Type B pancreatic cell (in vitro differentiated cells): ENCODE measurements at places on chromosomes 13 and 19. TPM values are rescaled to one million over a fixed set of nuclear protein-coding genes. Genes with fewer than 3 reads are reported as not detected.

The SUGT1 gene
- 45.9 and 56.8 TPM in 2 replicates for total RNA-seq

- H3K4me1 ChIP-seq: peaks cover 9% of the 10 kb centered on the region
- H3K27ac ChIP-seq: no peak overlapping the region
- no peak for DNase-seq
- no peak overlapping the region for H3K4me3 ChIP-seq
- no peaks in the 10 kb centered on the region for H3K36me3 ChIP-seq
- peaks cover 5% of the 10 kb centered on the region for H3K27me3 ChIP-seq
Observed at GRCh38 chr13:39528661-39528980, 74.4 kb downstream of the LHFPL6 start.

The UBAC2 gene
- 66.0 and 77.2 TPM in 2 replicates for total RNA-seq

The ADAMTSL5 gene
- 3.4 and 10.6 TPM in 2 replicates for total RNA-seq

The SULT2B1 gene
- 0.77 and 5.3 TPM in 2 replicates for total RNA-seq

The MEIOSIN gene
- total RNA-seq: not detected in 2 replicates

- peaks cover 38% of the 10 kb centered on the region for H3K4me1 ChIP-seq
- H3K4me3 ChIP-seq: no peak overlapping the region
- no peak for DNase-seq
- H3K27me3 ChIP-seq: no peaks in the 10 kb centered on the region
Observed at GRCh38 chr13:51000061-51000460, 90.5 kb downstream of the RNASEH2B start.

The CEACAM16 gene
- total RNA-seq: not detected in 2 replicates

DNA sequence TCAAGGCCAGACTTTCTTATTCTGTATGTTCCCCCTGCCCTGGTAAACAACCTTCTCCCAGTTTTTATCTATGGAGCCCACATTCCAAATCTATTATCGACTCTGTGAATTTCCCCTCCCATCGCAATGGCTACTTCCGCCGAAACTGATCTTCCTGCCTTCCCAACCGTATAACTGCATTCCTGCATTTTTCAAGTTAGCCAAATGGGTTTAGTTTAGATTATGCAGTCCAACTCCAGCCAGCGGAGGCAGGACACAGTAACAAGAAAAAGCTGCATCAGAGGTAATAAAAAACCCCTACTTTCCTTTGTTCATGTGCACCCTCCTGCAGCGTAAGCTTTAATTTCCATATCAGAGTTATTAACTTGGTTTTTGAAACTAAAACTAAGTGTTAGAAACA lies 112.2 kb upstream of the ZNF91 start:
- H3K4me3 ChIP-seq: no peak overlapping the region
- no peaks in the 10 kb centered on the region for H3K27me3 ChIP-seq
- H3K4me1 ChIP-seq: no peaks in the 10 kb centered on the region
- no peak for DNase-seq

- no peak overlapping the region for H3K4me3 ChIP-seq
- H3K27me3 ChIP-seq: peaks cover 42% of the 10 kb centered on the region
- H3K4me1 ChIP-seq: peaks cover 22% of the 10 kb centered on the region
Observed at GRCh38 chr19:53982611-53983010, 8.8 kb upstream of the CACNG6 start.

DNA sequence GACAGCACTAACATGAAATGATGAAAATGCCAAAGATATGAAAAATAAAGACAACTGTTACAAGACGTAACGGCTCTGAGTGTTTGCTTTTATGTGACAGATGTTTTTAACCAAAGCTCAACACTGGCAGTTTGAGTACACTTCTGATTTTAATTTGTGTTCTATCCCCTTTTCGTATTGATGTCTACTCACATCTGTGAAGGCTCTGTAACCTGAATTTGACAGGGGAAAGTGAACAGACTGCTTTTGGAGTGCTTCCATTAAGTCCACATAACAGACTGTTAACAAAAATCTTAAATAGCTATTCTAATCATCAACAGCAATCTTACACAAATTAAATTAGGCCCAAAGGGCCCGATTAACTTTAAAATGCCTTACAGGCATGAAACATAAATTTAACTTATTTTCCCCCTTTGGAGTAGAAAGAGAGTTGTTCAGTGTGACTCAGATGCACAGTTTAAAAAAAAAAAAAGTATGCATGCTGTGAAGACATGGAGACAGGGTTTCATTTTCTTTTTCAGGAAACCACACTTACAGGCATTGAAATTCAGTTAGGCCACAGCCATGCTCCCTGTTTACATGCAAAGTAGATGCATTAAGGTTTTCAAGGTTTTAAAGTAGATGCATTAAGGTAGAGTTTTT lies 16.3 kb upstream of the RNASEH2B start:
- H3K36me3 ChIP-seq: no peaks in the 10 kb centered on the region
- peaks cover 18% of the 10 kb centered on the region for H3K4me1 ChIP-seq
- no peak overlapping the region for H3K27ac ChIP-seq
- DNase-seq: no peak
- H3K27me3 ChIP-seq: no peaks in the 10 kb centered on the region
- H3K4me3 ChIP-seq: no peak overlapping the region

GRCh38 chr13:73704587-73704986 lies 429.6 kb downstream of the KLF12 start:
- H3K27me3 ChIP-seq: no peaks in the 10 kb centered on the region
- peak overlapping the region; percentile 99 for H3K27ac ChIP-seq
- DNase-seq: no peak
- peaks cover 10% of the 10 kb centered on the region for H3K36me3 ChIP-seq
- H3K4me1 ChIP-seq: peaks cover 18% of the 10 kb centered on the region
- peak overlapping the region; percentile 27 for H3K4me3 ChIP-seq

The SLC5A5 gene
- total RNA-seq: 0.75 and 2.3 TPM in 2 replicates

- peaks cover 3% of the 10 kb centered on the region for H3K27me3 ChIP-seq
- peaks cover 17% of the 10 kb centered on the region for H3K4me1 ChIP-seq
- H3K36me3 ChIP-seq: peaks cover 5% of the 10 kb centered on the region
- peak overlapping the region; percentile 64 for H3K4me3 ChIP-seq
- peak overlapping the region; percentile 93 for H3K27ac ChIP-seq
Observed at GRCh38 chr19:14476673-14477401, 1.7 kb upstream of the PTGER1 start.

DNA sequence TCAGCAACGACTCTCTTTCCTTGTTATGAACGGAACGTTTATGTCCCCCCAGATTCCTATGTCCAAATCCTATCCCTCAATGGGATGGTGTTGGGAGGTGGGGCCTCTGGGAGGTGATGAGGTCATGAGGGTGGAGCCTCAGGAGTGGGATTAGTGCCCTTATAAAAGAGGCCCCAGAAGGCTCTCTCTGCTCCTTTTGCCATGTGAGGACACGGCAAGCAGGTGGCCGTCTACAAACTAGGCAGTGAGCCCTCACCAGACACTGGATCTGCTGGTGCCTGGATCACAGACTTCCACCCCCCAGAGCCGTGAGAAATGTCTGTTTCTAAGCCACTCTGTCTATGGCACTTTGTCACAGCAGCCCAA lies 53.2 kb downstream of the EPS15L1 start:
- no peak overlapping the region for H3K4me3 ChIP-seq
- no peak overlapping the region for H3K27ac ChIP-seq
- H3K27me3 ChIP-seq: no peaks in the 10 kb centered on the region
- no peaks in the 10 kb centered on the region for H3K4me1 ChIP-seq
- peaks cover 9% of the 10 kb centered on the region for H3K36me3 ChIP-seq

GRCh38 chr13:106874323-106874722 lies 306.4 kb upstream of the ARGLU1 start:
- H3K27ac ChIP-seq: no peak overlapping the region
- no peak overlapping the region for H3K4me3 ChIP-seq
- H3K27me3 ChIP-seq: no peaks in the 10 kb centered on the region
- no peak for DNase-seq
- H3K36me3 ChIP-seq: no peaks in the 10 kb centered on the region
- peaks cover 3% of the 10 kb centered on the region for H3K4me1 ChIP-seq

DNA sequence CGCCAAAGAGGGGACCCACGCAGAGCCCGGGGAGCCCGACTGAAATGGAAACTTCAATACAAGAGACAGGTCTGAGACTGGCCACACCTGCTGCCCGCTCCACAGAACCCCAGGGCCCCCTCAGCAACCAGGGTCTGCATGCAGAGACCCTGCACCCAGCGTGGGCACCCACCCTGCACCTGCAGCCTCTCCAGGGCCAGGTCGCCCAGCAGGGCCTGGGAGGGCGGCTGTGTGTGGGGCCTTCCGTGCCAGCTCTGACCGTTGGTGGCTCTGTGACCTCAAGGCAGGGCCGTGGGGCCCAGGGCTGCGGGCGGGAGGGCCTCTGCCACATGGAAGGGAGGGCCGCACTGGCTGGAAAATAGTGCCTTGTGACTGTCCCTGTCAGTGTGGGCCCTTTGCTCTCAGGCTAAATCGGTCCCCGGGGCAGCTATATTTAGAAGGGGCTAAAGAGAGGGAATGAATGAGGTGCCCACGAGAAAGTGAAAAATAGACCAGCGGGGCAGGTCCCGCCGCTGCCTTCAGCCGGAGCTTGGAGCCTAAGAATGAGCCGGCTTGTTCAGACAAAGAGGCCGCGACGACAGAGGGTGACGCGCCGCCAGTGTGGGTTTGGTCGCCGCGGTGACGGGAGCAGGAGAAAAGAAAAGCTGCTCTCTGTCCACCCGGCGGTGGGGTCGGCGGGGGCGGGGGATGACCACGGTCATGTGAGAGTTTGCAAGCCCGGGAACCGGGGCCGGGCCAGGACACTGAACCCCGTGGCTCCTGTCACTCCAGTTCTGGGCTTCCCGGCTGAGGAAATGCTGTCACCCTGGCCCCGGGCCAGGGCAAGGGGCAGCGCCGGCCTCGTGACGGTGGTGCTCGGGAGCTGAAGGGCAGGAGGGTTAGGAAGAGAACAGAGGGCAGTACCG lies 70.5 kb downstream of the GADD45B start:
- H3K27ac ChIP-seq: peak overlapping the region; percentile 86
- peak overlapping the region; percentile 49 for H3K4me3 ChIP-seq
- no peak for DNase-seq
- H3K27me3 ChIP-seq: no peaks in the 10 kb centered on the region
- H3K36me3 ChIP-seq: no peaks in the 10 kb centered on the region
- H3K4me1 ChIP-seq: peaks cover 22% of the 10 kb centered on the region

GRCh38 chr13:105660561-105660960 lies 874.9 kb downstream of the EFNB2 start:
- no peaks in the 10 kb centered on the region for H3K36me3 ChIP-seq
- DNase-seq: no peak
- H3K4me3 ChIP-seq: no peak overlapping the region
- H3K27me3 ChIP-seq: peaks cover 19% of the 10 kb centered on the region
- H3K4me1 ChIP-seq: peaks cover 32% of the 10 kb centered on the region
- H3K27ac ChIP-seq: no peak overlapping the region

The BICRA gene
- total RNA-seq: 22.9 and 23.5 TPM in 2 replicates

The GTF2F2 gene
- 17.5 and 21.8 TPM in 2 replicates for total RNA-seq

The ZNF491 gene
- 3.7 and 8.8 TPM in 2 replicates for total RNA-seq

The TOMM40 gene
- 75.1 and 77.8 TPM in 2 replicates for total RNA-seq

DNA sequence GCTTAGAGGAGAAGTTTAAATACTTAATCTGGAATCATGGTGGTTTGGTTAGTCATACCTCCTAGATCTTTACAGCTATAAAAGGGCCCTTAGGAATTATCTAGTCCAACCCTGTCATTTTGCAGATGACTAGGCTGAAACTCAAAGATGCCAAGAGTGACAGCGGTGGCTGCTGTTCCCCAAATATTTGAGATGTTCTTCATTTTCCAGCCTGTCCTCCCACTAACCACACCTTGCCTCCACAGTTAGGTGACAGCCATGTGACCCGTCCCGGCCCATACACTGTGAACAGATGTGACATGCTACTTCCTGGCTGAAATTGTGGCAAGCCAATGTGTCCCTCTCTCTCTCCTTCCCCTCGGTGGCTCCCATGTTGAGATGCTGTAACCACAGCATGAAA lies 225.5 kb upstream of the IPO5 start:
- H3K27ac ChIP-seq: no peak overlapping the region
- H3K4me1 ChIP-seq: no peaks in the 10 kb centered on the region
- H3K27me3 ChIP-seq: no peaks in the 10 kb centered on the region
- no peaks in the 10 kb centered on the region for H3K36me3 ChIP-seq
- H3K4me3 ChIP-seq: no peak overlapping the region
- no peak for DNase-seq

DNA sequence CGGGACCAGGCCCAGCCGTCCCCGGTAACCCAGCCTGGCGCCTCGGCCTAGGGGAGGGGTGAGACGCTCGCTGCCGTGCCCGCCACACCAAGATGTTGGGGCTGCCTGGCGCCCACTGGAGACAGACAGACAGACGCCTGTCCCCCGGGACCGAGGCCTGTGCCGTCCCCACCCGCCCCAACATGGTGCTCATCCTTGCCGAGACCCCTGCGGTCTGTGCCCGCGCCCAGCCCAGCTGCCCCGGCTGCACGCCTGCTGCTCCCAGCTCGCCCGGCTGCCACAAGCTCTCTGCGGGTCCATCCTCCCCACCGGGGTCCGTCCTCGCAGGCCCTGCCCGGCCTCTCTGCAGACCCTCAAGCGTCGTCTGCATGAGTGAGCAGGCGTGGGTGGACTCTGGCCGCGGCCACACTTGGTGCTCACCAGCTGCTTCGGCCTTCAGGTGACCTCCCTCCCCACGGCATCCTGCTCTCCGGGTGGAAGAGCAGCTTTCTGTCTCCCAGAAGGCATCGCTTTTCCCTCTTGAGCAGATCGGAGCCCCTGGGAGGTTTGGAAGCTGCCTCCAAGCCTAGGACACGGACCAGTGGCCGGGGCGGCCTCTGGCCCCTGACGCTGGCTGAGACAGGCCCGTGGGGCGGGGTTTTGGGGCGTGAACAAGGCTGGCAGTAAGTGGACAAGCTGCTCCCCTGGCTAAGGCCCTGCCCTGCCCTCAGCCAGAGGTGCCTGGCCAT lies 6.7 kb upstream of the TMPRSS9 start:
- no peaks in the 10 kb centered on the region for H3K27me3 ChIP-seq
- no peaks in the 10 kb centered on the region for H3K36me3 ChIP-seq
- no peak overlapping the region for H3K4me3 ChIP-seq
- DNase-seq: no peak

DNA sequence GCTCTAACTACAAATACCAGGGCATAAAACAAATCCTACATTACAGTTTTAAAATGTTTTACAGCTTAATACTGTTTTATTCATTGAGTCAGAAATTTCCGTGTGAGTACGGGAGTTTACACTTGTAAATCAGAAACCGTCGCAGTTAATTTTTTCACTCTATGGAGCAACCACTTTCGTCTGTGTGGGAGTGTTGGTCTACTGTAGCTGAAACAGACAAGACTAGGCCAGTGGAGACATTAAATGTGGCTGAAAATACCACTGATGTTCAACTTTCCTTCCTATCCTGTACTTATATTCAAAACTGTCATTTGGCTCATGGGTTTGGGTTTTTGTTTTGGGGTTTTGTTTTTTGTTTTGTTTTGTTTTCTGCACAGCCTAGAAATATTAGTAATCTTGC lies 268.7 kb downstream of the DCT start:
- H3K4me3 ChIP-seq: no peak overlapping the region
- H3K27me3 ChIP-seq: no peaks in the 10 kb centered on the region
- no peaks in the 10 kb centered on the region for H3K36me3 ChIP-seq
- no peak overlapping the region for H3K27ac ChIP-seq
- H3K4me1 ChIP-seq: peaks cover 6% of the 10 kb centered on the region

GRCh38 chr13:111597191-111597611 lies 276.8 kb downstream of the TEX29 start:
- H3K27ac ChIP-seq: no peak overlapping the region
- peaks cover 16% of the 10 kb centered on the region for H3K27me3 ChIP-seq
- H3K4me3 ChIP-seq: no peak overlapping the region
- no peaks in the 10 kb centered on the region for H3K36me3 ChIP-seq
- peaks cover 4% of the 10 kb centered on the region for H3K4me1 ChIP-seq
